ENCODE measurements at places on chromosomes 2 and 18.

GRCh38 chr2:10552220-10552870 is 104.2 kb upstream of the ODC1 start:
- no peak for DNase-seq

- no peak for DNase-seq
These were observed 159.7 kb downstream of the SMAD7 start for GRCh38 chr18:48790869-48791635.

- no peak for DNase-seq
These were observed 304.6 kb downstream of the NUP35 start for GRCh38 chr2:183428881-183429280.

DNA sequence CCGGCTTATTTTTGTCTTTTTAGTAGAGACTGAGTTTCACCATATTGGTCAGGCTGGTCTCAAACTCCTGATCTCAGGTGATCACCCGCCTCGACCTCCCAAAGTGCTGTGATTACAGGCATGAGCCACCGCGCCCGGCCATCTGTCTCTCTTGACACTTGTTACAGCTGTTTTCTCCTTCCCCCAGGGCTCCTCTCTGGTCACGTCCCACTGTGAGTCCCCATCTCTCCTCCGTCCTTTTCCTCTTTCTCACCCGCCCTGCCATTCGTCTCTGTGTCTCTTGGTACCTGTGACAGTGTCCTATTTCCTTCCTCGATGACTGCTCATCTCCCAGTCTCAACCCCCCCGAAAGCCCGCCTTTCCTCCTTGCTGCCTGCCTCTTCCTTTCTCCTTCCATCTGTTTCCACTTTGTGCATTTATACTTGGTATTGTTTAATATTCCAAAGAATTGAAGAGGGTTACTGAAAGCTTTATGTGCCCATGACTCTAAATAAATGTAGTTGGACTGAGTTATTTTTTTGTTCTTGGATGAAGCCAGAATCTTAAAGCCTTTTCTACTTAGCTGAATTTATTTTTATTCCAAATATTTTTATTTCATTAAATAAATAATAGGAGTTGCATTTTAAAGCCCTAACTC is 241.5 kb downstream of the SH3RF3 start:
- DNase-seq = no peak

GRCh38 chr18:67926929-67927864 is 410.7 kb upstream of the DSEL start:
- DNase-seq = no peak

DNA sequence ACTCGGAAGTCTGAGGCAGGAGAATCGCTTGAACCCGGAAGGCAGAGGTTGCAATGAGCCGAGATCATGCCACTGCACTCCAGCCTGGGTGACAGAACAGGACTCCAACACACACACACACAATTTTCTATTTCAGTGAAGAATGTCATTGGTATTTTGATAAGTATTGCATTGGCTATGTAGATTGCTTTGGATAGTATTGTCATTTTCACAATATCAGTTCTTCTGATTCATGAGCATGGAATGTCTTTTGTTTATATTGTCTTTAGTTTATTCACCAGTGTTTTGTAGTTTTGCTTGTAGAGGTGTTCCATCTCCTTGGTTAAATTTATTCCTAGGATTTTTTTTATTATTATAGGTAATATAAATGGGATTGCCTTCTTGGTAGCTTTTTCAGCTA is 693.4 kb upstream of the SYT4 start:
- no peak for DNase-seq

DNA sequence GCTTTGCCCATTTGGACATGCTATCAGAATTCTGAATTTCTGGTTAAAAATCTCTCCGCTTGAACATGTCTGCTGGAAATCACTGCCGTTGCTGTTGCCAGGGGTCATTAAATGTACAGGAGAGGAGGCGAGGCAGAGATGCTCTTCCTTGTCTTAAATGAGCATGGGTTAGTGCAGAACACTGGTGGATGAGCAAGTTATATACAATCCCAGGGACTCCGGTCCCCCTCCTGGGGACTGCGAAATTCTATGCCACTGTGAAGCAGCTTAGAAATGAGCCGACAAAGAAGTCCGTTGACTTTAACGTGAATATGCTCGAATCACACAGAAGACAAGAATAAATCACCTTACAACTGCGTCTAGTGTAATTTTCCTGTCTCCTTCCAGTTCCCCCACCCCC is 95.1 kb upstream of the KLHL14 start:
- no peak for DNase-seq

DNA sequence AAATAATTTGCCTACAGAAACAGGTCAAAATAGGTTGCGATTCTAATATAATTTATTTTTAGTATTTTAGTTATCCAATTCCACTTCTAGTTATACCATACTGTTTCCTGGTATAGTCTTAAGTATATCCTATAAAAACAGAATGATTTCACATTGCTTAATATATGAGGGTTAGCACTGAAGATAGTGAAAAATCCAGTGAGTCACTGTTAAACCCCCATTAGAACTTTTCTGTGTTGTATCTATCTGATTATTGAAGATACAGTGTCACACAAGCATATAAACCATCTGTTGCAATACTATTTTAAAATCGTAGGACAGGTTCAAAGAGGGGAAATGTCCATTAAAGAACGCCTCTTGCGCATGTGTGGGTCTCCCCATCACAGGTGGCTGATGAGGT is 110.0 kb downstream of the FEZ2 start:
- no peak for DNase-seq

DNA sequence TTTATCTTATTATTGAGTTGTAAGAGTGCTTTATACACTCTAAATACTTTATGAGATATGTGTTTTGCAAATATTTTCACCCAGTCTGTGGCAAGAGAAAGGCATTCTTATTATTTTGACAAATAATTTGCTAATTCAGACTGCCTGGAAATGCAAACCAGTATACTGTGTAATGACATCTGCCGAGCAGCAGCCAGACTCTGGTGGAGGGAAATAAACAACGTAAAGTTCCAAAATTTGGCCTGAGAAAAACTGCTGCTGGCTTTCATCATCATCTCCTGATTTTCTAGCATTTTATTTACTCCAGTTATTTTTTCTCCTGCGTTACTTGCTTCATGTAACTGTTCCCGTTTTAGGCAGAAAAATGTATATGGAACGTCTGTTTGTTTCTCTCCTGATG is 161.6 kb downstream of the RNF152 start:
- DNase-seq = no peak

DNA sequence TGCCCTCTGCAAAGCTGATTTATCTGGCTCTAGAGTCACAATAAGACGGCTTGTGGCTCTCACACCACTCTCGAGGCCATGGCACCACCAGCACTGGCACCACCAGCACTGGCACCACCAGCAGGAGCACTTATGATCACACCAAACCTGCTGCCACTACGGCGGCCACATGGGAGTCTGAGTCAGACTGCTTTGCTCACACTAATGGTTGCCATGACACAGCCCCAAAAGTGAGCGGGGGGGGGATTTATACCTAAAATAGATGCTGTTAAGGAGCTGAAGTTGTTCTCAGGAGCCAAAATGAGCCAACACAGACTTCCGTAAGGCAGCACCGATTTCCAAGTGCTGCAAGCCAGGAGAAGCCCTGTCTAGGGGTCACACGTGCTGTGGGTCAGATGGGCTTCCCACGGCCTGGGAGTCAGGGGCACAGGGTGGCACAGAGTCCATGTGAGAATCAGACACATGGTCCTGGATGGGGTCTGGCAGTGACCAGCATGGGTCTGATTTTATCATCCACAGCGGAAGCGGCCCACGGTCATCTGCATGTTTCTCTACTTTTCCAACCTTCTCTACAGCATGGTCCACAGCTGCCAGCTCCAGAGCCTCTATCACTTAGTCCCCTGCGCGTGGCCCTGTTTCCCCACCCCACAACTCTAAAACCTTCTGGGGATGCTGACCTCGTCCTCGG is 16.7 kb downstream of the DNMT3A start:
- peak; percentile 60 for DNase-seq

DNA sequence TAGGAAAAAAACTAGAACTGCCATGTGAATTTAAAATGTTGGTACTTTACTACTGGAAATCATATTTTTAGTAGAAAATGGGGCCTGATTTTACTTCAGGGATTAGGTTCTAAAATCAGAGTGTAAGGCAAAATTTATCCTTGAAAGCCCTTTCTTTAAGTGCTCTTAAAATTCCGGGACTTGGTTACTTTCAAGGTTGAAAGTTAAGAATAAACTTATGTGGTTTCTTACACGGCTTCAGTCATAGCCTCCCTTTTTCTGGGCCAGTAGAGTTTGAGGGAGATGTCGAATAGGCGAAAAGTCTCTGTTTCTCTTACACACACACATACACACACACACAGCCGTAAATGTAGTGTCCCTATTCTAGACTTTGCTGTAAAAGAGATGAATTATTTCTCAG is 13.1 kb downstream of the KCNE4 start:
- DNase-seq = no peak

DNA sequence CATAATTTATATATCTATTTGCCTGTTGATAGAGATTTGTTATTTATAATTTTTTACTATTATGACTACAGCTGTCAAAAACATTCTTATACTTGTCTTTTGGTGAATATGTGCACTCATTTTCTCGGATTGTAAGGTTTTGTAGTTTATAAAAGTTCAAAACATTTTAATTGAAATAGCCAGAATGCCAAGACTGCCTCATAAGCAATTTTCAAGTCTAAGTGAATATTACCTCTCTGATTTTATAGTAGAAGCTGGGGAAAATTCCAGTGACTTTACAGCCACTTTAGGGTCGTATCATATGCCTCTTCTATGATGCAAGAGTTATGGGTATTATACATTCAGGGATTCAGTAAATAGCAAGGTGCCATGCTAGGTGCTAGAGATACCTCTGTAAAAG is 21.0 kb downstream of the ZC3H6 start:
- no peak for DNase-seq

DNA sequence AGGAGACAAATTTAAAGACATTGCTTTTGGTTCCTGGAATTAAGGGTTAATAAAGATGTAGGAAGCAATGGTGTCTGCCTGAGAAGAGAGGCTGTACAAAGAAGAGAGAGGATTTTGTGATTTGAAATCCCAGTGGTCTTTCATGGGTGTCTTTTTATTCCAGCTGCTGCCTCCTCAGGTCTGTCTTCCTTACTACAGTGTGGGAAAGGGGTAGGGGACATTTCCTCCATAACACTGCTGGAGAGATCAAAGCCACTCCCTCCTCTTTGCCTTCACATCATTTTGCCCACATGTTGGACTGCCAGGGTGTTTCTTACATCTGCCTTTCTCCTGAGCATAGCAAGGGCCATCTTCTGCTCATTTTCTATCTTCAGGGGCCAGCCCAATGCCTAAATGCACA is 348.5 kb downstream of the EN1 start:
- no peak for DNase-seq

DNA sequence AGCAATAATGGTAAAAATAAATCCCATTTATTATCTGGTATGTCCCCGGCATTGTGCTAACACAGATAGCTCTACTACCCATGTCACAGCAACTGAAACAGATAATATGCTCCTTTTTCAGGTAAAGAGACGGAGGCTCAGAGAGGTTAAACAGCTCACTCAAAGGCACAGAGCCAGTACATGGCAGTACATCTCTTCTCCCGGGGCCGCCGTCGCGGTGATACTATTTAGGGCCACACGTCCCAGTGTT is 693 bp upstream of the PDK1 start:
- DNase-seq = no peak

GRCh38 chr18:8504880-8505435 is 104.3 kb upstream of the RAB12 start:
- no peak for DNase-seq

GRCh38 chr18:62728254-62728653 is 12.9 kb downstream of the PHLPP1 start:
- DNase-seq = no peak

GRCh38 chr18:52216109-52216508 is 123.9 kb upstream of the DCC start:
- DNase-seq = no peak

- DNase-seq = no peak
These were observed 543.7 kb upstream of the CNTNAP5 start for GRCh38 chr2:123481406-123481805.

DNA sequence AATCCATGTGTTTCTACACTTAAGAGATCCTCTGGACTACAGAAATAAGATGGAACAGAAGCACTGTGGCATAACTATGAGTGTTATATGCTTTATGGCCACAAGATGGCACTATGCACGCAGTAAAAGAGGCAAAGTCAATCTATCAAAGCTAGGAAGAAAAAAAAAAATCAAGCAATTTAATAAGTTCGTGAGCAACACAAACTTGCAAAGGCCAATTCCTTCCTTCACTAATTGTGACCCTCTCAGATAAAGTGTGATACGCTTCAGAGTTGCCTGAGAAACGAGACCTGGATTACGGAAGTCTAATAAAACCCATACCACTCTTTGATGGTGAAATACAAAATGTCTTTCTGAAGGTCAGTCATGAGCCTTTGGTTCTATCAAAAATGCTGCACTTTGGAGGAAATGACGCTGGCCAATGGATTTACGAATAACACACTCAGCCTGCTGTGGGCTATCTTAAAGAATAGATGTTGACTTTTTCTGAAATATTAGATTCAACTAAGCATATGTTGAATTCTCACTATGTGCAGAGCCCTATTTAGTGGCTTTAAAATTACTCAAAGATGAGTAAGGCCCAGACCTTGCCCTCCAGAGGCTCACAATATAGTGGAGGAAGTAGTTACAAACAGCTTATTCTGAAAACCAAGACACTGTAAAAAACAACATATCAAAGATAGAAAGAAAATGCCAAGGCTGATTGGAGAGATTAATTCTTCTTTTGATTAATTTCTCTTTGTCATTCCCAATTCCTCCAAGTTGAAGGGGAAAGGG is 35.5 kb upstream of the TTR start:
- DNase-seq = no peak
